ELF-1 (cell line): ENCODE measurements at places on chromosomes 11 and 22.

DNA sequence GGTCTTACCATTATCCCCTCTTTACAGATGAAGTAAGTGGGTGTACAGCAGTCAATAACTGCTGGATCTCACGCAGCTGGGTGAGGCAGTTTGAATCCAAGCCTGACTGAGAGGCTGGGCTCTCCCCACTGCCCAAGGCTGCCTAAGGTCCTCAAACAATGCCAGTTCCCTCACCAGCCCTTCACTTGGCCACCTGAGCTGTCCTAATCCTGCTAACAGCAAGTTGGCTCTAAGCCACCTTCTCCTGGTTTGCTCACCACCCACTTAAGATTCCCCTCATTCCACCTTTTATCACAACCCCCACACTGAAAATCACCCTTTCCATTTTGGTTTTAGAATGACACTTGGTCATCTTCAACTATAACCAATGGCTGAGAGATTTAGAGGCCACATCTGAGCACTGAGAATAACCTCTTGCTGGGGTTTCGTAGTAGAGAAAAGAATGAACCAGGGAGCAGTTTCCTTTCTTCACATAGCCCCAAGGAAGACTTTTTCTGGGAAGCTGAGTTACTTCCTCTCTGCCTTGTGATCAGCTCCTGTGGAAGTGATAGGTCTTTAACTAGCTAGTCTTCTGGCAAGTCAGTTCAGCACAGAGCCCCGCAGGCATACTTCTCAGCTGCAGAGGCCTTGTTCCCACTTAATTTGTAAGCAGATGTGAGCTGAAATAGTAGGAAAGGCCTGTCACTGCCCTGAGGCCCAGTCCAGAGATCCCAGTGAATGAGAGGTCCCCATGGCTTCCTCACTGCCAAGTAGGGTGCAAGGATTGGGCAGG, 57.8 kb upstream of the TTC12 start:
- peak; percentile 66 for DNase-seq

- no peak for DNase-seq
Observed at GRCh38 chr11:69911310-69912160, 92.3 kb upstream of the FGF3 start.

DNA sequence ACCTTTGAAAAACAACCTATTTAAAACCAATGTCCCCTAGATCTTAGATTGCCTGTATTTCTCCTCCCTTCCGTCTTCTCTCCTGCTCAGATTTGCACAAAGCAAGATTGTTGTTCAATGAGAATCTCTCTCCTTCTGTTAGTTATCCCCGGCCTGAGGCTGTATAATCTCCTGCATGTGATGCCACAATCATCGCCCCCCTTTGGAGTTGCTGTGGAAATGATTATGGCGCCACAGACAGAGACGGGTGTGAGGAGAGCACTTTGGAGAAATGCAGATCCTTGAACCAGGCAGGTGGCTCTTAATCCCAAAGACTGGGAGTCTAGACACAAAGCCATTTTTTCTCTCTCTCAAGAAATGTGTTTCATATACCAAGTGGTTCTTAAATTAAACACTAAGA, 941.3 kb downstream of the OPCML start:
- no peak for DNase-seq

DNA sequence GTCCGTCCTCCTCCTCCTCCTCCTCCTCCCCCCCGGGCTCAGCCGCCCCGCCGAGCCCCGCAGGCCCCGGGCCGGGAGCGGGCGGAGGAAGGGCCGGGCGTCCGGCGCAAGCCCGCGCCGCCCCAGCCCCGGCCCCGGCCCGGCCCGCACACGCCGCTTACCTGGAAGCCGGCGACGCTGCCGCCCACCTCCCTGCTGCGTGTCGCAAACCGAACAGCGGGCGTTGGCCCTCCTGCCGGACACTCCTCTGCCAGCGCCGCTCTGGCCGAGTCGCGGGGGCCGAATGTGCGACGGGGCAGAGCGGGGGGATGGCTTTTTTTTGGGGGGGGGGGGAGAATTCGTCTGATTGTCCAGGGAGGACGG, 1.1 kb downstream of the IGF2 start:
- DNase-seq: no peak

- no peak for DNase-seq
Observed at GRCh38 chr11:88536616-88537265, 199.2 kb upstream of the CTSC start.

DNA sequence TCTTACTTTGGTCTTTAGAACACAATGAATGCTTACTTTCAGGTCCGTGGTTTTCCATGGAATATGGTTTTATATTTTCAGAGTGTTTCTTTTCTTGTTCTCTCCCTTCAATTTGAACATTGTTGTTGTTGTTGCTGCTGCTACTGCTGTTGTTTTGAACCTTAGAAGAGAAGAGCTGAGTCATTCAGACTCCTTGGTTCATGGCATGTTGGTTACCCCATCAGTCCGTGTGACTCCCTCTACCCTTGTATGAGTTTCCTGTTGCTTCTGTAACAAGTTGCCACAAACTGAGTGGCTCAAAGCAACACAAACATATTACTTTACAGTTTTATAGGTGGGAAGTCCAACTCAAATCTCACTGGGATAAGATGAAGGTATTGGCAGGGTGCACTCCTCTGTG, 511.0 kb downstream of the INSC start:
- no peak for DNase-seq

GRCh38 chr11:107413352-107413751, 44.3 kb downstream of the CWF19L2 start:
- no peak for DNase-seq

GRCh38 chr11:71112990-71113389, 139.4 kb downstream of the SHANK2 start:
- DNase-seq: peak; percentile 43

DNA sequence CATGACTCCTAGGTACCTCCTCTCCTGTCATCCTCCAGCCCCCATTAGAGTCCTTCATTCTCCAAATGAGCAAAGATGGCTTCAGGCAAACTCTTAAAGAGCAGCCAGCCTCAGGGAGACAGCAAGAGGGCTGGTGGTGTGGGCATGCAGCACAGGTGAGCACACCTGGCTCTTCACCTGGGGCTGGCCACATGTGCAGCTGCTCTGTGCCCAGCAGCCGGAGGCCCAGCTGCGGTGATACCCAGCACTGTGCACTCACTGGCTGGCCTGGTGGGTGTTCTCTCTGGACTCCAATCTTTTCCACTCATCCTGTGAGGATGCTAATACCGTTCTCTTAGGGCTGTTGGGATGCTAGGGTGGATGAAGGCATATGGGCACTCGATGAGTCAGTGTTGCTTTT, 106.1 kb upstream of the PARVA start:
- DNase-seq: no peak

DNA sequence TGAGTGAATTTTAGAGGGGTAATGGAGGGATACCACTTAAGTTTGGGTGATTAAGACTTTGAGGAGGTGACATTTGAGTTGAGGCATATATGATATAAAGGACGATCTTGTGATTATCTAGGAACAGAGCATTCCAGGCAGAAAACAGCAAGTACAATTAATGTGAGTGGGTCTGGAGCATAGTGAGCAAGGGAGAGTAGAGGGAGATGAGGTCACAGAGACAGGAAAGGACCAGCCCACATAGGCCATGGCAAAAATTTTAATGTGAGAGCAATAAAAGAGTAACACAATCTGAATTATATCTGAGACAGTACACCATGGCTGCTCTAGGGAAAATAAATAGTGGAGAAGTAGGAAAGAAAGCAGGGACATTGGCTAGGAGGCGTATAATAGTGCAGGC, 14.5 kb upstream of the HSPA8 start:
- no peak for DNase-seq

- peak; percentile 78 for DNase-seq
Observed at GRCh38 chr11:67572747-67573419, 10.7 kb upstream of the GSTP1 start.

DNA sequence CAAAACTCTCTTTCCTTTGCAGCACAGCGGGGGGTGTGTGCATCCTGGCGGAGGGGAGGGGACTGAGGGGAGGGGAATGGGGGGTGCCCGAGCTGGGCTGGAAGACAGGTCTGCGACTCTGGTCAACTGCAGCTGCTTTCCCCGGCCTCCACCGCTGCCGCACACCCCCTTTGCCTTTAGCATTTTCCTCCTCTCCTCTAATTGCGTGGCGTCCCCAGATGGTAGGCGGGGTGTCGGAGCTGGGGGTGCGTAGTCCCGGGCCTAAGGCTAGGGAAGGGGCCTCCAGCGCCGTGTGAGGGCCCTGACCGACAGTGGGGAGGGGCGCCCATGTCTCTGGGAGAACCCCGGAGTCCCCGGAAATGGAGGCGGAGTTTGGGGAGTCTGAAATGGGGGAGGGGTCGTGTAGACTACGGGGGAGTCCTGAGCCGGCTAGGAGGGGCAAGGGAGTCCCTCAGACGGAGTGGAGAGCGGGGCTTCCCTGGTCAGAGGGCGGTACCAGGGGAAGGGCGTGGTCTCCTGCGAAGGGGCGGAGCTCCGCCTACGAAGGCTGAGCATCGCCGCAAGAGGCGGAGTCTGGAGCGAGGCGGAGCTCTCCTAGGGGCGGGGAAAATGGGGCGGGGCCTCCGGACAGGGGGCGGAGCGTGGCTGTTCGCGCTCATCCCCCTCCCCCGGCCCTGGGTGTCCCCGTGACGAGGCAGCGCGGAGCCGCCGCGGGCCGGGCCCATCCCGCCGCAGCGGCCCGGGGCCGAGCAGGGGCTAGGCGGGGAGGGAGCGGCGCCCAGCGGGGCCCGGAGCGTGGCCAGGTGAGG, at the start of gene PELI3:
PELI3 (plus strand) TSS at position 681 of the 809 bp plus-strand sequence. CDS start 1,224 bp downstream, outside the sequence.
- peak; percentile 91 for DNase-seq

GRCh38 chr11:108852701-108853100, 187.8 kb downstream of the DDX10 start:
- DNase-seq: no peak

DNA sequence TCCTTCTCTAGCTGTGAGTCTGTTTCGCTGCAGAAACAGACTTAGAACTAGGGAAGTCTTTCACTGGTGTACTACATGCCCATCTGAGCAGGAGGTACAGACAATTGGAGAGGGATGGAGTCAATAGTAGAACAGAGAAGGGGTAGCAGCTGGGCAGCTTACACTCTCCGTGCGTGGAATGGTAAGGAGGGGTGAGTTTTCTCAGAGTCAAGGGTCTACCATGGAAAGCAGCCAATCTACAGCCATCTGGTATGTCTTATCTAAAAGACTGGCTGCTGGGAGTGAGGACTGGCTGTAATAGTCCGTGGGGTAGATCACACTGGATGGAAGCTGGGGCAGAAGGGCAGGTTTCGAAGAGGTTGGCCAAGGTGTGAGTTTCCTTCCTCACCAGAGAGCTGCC, 137.3 kb upstream of the TENM4 start:
- DNase-seq: no peak

GRCh38 chr22:37101311-37102066, 8.0 kb downstream of the TMPRSS6 start:
- DNase-seq: no peak

DNA sequence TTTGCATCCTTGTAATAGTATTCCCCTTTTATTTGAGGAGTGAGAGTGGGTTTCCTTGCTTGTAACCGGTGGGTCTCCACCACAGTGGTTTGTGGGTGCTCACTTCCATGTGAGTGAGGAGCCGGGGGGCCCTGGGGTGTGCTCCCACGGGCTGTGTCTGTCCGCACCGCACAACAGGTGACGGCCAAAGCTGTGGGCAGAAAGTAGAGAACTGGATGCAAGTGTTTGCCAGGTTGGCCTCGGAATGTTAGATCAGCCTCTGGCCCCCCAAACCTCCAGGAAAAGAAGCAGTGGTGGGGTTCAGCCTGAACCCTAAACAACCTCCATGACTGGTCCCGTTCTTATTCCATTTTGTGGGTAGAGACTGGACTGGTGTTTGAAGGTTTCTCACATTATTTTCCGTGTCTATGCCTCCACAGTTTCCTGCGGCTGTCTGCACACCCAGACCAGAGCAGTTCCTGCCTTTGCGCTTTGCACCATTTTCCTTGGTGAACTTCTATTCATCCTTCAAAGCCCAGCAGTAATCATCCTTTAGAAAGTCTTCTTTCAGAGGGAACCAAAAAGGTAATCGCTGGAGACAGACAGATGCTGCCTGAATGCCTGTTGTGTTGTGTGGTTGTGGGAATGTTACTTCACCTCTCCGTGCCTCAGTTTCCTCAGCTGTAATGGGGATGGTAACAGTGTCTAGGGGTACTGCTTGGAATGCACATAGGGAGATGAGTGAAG, 77.2 kb downstream of the MYEOV start:
- no peak for DNase-seq

DNA sequence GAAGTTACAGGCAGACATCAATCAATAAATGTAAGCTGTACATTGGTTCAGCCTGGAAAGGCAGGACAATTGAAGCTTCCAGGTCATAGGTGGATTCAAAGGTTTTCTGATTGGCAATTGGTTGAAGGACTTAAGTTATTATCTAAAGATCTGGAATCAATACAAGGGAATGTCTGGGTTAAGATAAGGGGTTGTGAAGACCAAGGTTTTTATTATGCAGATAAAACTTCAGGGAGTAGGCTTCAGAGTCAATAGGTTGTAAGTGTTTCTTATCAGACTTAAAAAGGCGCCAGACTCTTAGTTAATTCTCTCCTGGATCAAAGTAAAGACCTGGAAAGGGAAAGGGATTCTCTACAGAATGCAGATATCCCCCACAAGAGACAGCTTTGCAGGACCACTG, 935.4 kb downstream of the TBC1D22A start:
- DNase-seq: no peak

DNA sequence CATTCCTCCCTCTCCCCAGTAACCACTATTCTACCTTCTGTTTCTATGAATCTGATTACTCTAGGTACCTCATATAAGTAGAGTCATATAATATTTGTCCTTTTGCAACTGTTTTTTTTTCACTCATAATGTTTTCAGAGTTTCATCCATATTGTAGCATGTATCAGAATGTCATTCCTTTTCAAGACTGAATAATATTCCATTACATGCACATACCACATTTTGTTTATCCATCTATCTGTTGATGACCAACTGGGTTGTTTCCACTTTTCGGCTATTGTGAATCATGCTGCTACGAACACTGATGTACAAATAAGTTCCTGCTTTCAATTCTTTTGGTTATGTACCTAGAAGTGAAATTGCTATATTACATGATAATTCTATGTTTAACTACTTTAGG, 40.7 kb downstream of the MRE11 start:
- DNase-seq: no peak

DNA sequence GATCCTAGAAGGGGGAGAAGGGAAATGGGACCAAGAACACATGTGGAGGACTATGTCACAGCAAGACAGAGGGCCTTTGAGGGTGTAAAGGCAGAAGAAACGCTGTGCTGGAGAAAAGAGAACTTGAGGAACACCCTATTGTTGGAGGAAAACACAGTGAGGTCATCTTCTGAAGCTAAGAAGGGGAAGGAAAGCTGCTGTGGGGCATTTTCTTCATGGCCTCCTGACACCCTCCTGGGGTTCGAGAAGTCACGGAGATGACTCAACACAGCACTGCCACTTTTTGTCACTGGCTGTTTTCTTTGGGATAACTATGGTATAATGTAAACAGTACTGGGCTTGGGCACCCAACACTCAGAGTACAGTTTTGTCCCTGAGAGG, 492.6 kb upstream of the CADM1 start:
- DNase-seq: no peak

DNA sequence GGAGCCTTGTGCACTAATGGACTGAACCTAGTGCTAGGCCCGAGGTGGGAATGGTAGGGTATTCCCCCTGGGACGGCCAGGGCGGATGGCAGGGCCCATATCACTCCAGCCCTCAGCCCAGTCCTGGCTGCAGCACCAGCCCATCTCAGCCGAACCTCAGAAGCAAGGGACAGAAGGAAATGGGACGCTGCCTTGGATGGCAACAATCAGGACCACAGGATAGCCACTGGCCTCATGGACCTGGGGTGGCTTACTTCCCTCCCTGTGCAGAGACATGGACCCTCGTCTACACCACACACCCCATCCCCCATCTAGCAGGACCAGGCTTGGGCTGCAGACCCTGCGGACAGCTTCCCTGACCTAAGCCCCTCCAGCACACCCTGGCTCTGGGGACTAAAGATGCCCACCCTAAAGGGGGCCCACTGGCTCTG, 24.1 kb downstream of the ARVCF start:
- no peak for DNase-seq
